Sigmoid colon (tissue), 7 donors: ENCODE measurements at places on chromosomes 3 and 15. TPM values are rescaled to one million over a fixed set of nuclear protein-coding genes. Genes with fewer than 3 reads are reported as not detected.

Gene UBA5
- 23.9 TPM for polyA plus RNA-seq

Gene DBR1
- 7.6 TPM for polyA plus RNA-seq

Gene PRSS50
- polyA plus RNA-seq, result 0.03 TPM

Gene GREM1
- polyA plus RNA-seq, result 16.2 TPM

Gene LRTM1
- polyA plus RNA-seq, result not detected

Gene GAP43
- 0.60 TPM for polyA plus RNA-seq

Gene RLBP1
- polyA plus RNA-seq, result not detected

Gene ACKR2
- polyA plus RNA-seq, result 1.2 TPM

Gene MYEF2
- polyA plus RNA-seq, result 2.4 TPM

Gene FSTL1
- 8.1 TPM for polyA plus RNA-seq

Gene ERICH6
- not detected for polyA plus RNA-seq

Gene SEC62
- 36.8 TPM for polyA plus RNA-seq

Gene PEAK1
- 3.6 TPM for polyA plus RNA-seq

Gene SIDT1
- polyA plus RNA-seq, result 1.4 TPM

Gene SUMF1
- polyA plus RNA-seq, result 8.4 TPM

Gene DET1
- polyA plus RNA-seq, result 3.6 TPM

Gene TGM4
- not detected for polyA plus RNA-seq

Gene ERC2
- 0.52 TPM for polyA plus RNA-seq

Gene CNTN4
- 2.3 TPM for polyA plus RNA-seq

Gene CDCP1
- 35.2 TPM for polyA plus RNA-seq

Gene HIGD2B
- not detected for polyA plus RNA-seq

Gene TMEM207
- not detected for polyA plus RNA-seq

Gene SKOR1
- polyA plus RNA-seq, result 0.25 TPM

Gene LNP1
- 3.0 TPM for polyA plus RNA-seq

Gene ZIC4
- not detected for polyA plus RNA-seq

Gene TIPARP
- 12.2 TPM for polyA plus RNA-seq

Gene CD276
- 38.6 TPM for polyA plus RNA-seq

Gene UROC1
- polyA plus RNA-seq, result 0.03 TPM

Gene GOLGA8O
- polyA plus RNA-seq, result not detected

Gene GORASP1
- polyA plus RNA-seq, result 35.4 TPM

Gene COL6A5
- 0.09 TPM for polyA plus RNA-seq

Gene APOD
- 8.1 TPM for polyA plus RNA-seq

Gene RBP2
- polyA plus RNA-seq, result 6.0 TPM

Gene TOMM70
- 17.4 TPM for polyA plus RNA-seq

Gene GCNT3
- polyA plus RNA-seq, result 129 TPM

Gene GOLGA6L7
- polyA plus RNA-seq, result not detected

Gene SLC24A1
- polyA plus RNA-seq, result 4.8 TPM

Gene SEC11A
- polyA plus RNA-seq, result 166 TPM

Gene ZBBX
- not detected for polyA plus RNA-seq

Gene GOLGA8S
- polyA plus RNA-seq, result not detected

Gene GPR27
- 1.4 TPM for polyA plus RNA-seq

Gene RAB43
- 9.6 TPM for polyA plus RNA-seq

Gene ATP13A4
- polyA plus RNA-seq, result 3.0 TPM

Gene LRRIQ4
- polyA plus RNA-seq, result not detected

Gene RTP4
- 7.8 TPM for polyA plus RNA-seq

Gene GNAT1
- not detected for polyA plus RNA-seq

Gene GPR87
- polyA plus RNA-seq, result not detected

Gene CCR9
- not detected for polyA plus RNA-seq

Gene TRH
- 0.03 TPM for polyA plus RNA-seq

Gene PPM1L
- polyA plus RNA-seq, result 4.3 TPM

Gene GOLGA8T
- not detected for polyA plus RNA-seq

Gene GABRB3
- 0.60 TPM for polyA plus RNA-seq

Gene AADACL2
- polyA plus RNA-seq, result not detected

Gene FOXL2
- polyA plus RNA-seq, result not detected

Gene CAMP
- not detected for polyA plus RNA-seq

Gene TMEM158
- polyA plus RNA-seq, result 0.69 TPM

Gene FBXO45
- 8.2 TPM for polyA plus RNA-seq

Gene GOLGA6L4
- polyA plus RNA-seq, result 1.2 TPM

Gene GSK3B
- 19.9 TPM for polyA plus RNA-seq
